GM12891 (cell line): ENCODE measurements at places on chromosomes 6 and 20.

GRCh38 chr6:82396964-82397751, 33.5 kb downstream of the TPBG start:
- no peak for DNase-seq

- no peak for DNase-seq
These were observed 116.6 kb upstream of the CEP162 start for GRCh38 chr6:84344005-84344404.

DNA sequence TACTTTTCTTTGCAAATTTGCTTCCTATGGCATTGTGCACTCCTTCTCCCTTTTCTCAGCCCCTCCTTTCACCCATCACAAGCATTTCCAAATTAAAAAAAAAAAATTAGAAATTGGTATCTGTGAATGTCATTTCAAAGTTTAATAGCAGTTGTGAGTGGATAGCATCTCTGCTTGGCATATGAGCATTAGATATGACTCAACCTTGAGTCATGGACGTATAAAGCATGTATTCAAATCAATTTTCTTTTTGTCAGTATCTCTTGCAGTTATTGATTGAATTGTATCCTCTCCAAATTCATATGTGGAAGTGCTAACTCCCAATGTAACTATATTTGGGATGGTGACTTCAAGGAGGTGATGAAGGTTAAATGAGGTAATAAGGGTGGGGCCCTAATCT, 60.1 kb upstream of the MAP3K7 start:
- DNase-seq, result no peak

DNA sequence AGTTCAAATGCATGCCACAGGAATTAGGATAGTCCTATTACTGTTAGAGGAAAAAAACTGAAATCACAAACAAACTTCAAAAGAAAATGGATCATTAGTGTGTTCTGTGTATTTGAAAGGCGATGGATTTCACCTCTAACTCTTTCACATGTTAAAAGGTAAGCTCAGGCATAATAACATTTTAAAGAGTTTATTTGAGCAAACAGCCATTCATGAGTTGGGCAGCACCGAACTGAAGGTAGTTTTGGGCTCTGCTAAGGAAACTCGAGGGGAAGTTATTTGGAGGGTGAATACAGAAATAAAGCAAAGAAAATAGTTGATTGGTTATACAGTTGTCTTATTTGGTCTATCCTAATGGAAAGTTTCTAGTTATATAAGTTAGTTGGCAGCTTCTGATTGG, 546.5 kb upstream of the POU3F2 start:
- DNase-seq, result no peak

GRCh38 chr6:108846628-108847027, 1.6 kb upstream of the ARMC2 start:
- no peak for DNase-seq

GRCh38 chr6:20680697-20681165, 146.5 kb downstream of the CDKAL1 start:
- DNase-seq, result no peak

DNA sequence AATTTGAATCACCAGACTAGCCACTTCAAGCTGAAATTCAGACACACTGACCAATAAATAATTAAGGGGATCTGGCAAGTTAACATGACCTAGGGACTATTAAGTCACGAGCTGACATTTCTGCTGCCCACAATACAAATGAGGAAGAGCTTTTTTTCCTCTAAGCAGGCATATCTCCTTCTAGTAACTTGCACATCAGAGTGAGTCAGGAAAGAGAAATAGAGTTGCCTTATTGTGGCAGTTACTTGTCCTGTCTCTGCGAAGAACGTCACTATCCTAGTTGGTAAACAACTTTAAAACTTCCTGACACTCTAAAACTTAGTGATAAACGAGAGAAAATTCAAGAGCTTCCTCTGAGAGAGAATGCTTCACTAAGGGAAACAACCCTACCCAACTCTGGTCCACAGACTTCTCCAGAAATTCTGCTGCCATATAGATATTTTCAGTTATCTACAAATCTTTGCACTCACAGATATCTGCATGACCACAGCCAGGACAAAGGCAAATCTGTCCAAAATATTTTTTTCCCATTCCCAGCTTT, 4.2 kb downstream of the PLA2G7 start:
- DNase-seq, result no peak

DNA sequence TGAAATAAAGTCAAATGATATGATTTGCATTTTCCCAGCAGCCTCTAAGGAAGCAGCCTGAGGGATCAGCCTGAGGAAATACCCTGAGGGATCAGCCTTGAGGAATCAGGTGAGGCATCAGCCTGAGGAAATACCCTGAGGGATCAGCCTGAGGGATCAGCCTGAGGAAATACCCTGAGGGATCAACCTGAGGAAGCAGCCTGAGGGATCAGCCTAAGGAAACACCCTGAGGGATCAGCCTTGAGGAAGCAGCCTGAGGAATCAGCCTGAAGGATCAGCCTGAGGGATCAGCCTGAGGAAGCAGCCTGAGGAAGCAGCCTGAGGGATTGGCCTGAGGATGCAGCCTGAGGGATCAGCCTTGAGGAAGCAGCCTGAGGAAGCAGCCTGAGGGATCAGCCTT, 669.7 kb upstream of the AGPAT4 start:
- DNase-seq, result no peak

DNA sequence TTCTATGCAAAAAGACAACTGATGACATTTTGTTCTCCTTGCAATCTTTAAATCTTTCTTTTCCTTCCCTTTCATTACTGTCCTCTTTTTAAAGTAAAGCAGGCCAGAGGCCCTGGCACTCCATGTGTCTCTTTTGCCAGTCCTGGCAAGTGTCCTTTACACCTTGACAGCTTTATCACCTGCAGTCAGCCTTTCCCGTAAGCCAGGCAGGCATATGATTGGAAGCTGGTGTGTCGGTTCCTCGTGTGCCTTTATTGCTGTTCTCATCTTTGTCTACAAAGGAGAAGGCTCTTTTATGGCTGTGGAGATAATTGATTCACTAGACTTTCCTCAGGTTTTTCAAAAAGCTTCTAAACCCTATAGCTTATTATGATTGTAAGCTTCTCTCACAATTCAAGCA, 162.3 kb upstream of the FBXL4 start:
- no peak for DNase-seq

DNA sequence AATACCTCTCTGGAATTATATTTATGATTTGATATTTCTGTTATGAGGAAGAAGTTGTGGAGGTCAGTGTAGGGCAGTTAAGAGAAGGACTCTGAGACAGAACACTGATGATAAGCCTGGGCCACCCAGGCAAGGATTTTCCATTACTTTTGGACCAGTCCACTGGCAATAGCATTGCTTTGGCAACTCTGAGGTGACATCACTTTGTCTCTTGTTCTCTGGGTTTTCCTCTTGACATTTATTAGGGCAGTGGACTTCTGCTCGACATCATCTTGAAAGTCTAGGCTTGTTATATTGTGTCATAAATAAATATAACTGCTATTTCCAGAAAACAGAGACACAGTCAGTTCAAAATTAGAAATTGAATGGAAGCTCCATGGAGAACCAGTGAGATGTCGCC, 268.0 kb downstream of the SMOC2 start:
- no peak for DNase-seq

GRCh38 chr6:38387971-38388370, 251.8 kb downstream of the BTBD9 start:
- no peak for DNase-seq

- DNase-seq, result no peak
These were observed 41.0 kb downstream of the CYP24A1 start for GRCh38 chr20:54132612-54133433.

DNA sequence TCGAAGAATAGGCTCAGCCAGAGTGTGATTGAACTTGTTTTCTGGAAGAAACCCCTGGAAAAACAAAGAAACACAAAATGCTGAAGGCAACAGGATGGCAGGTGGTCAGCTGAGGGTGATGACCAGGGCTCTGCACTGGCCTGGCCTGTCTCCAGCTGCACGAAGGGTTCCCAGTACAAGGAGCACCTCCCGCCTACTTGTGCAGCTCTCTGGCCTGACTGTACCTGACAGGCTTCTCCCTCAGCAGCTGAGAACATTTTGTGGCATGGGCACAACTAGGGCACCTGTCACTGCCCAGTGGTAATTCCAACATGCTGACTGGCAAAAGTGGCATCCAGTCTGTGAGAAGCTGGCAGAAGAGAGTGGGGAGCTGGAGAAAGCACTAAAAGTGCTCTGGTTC, 38.8 kb upstream of the EMILIN3 start:
- DNase-seq, result no peak

DNA sequence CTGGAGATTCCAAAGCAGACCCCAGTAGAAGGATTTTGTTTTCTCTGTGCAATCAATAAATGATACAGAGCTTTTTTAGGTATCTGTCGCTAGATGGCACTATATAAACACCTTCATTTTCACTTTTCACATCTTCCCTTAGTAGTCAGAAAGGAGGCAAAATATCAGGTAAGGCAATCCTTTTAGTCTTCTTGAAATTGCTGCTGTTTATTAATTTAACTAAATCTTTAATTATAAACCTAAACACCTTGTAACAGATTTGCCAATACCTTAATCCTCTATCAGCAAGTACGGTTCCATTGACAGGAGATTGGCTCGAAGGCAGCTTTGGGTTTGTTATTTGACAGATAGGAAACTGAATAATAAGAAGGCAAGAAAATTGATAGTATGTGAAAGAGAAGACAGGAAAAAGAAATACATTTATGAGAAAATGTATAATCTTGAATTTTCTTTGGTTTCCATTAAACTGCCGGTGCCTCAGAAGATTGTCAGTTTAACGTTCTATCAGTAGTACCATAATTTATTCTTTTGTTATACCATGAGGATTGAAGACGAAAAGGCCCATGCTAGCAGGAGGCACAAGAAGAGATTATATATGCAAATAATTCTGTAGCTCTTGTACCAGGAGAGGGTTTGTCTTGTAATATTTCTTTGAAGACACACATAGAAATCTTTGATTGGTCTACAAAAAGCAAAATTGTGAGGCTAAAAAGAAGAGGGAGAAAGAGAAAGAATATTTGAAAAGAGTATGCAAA, 23.5 kb upstream of the IBTK start:
- DNase-seq, result peak; percentile 13

DNA sequence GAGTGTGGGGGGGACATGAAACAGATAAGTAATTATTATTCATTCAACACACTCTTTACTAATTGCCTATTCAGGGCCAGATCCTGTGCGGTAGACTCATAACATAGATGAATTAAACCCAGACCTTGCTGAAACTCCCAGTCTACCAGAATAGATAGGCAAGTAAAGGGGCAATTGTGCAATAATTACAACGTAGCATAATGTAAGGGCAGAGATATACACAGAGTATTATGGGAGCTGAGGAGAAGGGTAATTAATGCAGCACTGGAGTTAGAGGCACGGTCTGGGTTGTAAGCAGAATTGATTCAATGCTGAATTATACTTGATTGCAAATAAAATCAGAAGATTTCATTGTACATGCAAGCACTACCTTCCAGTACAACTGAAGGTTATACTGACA, 29.2 kb downstream of the RIMS4 start:
- no peak for DNase-seq

DNA sequence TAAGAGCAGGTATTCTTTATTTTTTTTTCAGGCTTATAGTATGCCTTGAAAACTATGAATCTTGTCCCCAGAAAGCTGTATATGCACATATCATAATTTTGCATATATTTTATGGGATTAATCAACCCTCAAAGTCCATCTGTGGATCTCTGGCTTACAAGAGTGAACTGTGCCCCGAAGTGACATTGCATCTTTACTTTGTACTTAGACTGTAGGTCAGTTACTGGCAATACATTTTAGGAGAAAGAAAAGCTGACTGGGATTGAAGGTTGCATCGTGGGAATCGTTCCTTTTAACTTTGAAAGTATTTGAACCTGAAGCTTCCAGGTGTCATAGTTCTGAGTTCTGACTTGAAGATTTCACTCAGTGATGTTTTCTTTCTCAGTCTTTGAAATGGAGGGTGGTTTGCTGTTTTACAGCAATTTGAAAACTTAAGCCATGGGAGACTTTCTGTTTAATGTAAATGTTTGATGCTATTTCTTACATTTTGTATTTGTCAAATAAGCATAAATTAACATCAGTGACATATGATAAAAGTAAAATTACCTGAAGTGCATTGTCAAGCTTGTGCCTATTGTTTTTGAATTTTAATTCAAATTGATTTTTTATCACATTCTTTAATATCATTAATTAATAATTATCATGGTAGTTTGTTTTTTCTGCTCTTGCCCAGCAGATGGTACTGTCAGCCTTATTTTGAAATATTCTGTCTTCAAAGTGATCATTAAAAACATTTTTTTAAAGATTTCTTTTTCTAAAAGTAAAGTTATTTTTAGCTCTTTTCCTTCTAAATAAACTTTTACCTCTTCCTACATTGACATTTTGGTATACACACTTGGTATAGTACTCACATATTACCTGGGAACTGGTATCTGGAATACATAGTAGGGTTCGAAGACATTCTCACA, 29.0 kb downstream of the L3MBTL3 start:
- DNase-seq, result no peak

- DNase-seq, result no peak
These were observed 278.5 kb downstream of the BMP7 start for GRCh38 chr20:56987986-56988385.

DNA sequence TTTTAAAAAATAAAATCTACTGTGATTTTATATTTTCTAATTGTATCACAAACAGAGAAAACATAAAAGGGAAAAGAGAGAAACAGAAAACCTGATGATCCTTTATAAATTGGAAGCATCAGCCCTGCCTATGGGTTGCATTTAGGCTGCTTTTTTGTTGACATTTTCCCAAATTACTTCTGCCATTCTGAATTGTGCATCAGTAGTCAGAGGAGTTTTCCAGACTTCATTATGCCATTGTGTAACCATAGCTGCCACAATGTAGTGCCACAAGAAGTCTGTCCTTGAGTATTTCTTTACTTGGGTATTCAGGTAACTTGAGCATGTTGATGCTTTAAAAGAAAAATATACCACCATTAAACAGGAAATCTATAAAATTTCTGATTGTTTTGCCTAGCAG, 130.3 kb downstream of the HACE1 start:
- DNase-seq, result no peak

GRCh38 chr20:61683721-61684120, 382.0 kb downstream of the TAF4 start:
- DNase-seq, result no peak

- no peak for DNase-seq
These were observed 11.6 kb upstream of the TFB1M start for GRCh38 chr6:155325700-155326516.

DNA sequence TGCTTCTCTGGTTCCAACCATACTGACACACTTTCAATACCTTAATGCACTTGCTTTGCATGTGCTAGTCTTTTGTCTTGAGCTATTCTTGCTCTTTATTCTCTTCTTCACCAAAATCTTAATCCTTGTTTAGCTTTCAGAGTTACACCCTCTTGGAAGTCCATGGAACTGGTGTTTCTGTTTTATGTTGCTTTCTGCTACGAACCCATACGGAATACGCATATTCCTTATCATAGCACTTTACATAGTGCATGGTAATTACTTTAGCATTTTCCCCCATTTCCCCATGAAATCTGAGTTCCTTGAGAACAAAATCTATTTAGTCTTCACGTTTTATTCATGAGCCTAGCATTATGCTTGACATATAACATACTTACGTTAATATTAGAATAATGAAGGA, 270.9 kb downstream of the NKAIN2 start:
- no peak for DNase-seq

DNA sequence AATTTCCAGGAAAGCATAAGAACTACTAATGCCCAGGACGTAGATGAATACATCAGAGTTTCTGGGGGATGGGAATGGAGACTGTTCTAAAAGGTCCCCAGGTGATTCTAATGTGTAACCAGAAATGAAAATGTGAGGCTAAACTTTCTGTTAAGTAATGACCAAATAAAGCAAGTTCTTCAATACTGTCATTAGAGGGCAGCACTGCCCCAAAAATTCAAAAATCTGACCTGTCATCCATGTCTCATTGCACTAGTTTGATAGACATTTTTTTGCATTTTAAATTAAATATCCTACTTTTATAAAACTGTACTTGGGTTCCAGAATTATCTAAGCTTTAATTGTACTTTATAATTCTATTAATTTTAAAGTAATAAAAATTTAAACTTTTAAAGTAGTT, 94.9 kb downstream of the RFX6 start:
- DNase-seq, result no peak
